ENCODE measurements at places on chromosomes 3 and 15.

- DNase-seq = no peak
These were observed 31.7 kb upstream of the RAB11A start for GRCh38 chr15:65837301-65838294.

DNA sequence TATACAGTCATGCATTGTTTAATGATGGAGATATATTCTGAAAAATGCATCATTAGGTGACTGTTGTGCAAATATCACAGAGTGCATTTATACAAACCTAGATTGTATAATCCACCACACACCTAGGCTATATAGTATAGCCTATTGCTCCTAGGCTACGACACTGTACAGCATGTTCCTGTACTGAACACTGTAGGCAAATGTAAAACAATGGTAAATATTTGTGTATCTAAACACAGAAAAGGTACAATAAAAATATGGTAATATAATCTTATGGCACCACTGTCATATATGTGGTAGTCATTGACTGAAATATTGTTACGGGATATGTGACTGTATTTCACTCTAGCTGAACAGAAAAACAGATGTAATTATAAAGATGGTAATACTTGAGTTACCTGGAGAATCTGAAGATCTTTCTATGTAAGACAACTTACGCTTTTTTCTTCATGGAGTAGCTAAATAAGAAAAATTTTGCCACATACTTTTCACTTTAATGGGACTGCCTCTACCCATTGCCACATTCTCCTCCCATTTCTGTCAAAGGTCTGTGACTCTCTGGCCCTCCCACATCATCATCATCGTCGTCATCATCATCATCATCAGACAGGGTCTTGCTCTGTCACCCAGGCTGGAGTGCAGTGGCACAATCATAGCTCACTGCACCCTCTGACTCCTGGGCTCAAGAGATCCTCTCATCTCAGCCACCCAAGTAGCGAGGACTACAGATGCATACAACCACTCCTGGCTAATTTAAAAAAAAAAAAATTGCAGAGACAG is 7.2 kb downstream of the PCOLCE2 start:
- DNase-seq = no peak

- DNase-seq = no peak
These were observed 10.8 kb downstream of the RASL12 start for GRCh38 chr15:65056868-65057548.

DNA sequence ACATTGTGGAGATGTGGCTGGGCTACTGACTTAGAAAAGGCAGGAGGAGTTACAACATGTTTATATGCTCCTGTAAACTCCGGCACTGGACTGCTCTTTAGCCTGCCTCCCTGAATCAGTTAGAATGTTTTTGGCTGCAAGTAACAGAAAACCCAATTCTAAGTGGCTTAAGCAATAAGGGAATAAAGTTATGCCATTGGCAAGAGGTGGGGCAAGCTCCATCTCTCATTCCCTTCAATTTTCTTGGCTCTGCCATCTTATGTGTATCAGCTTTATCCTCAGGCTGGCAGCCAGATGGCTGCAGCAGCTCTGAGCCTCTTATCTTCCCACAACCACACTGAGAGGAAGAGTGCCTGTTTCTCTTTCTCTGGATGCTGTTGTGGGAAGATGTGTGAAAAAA is 22.4 kb upstream of the MEIS2 start:
- no peak for DNase-seq

- DNase-seq = no peak
These were observed 30.7 kb downstream of the CHD2 start for GRCh38 chr15:92930776-92931175.

GRCh38 chr3:164539215-164539614 is 539.1 kb downstream of the SI start:
- DNase-seq = no peak

GRCh38 chr3:138396752-138397410 is 37.5 kb upstream of the ESYT3 start:
- no peak for DNase-seq

DNA sequence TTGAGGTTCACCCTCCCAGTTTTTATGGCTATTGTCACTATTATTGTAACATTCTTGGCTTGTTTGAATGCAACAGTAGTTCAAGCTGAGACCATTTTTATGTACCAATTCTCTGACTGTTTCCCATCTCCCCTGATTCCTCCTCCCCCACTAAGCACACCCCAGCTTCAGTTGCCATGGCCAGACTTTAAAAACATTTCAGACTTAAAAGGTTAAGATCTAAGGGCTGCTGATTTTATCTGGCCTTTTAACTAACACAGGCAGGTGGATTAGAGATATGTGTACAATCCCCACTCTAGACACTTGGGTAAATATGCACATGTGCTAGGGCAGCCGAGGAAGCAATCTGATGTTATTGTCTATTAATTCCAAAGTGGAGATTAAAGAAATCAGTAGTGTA is 386.3 kb upstream of the NR2F2 start:
- DNase-seq = no peak

DNA sequence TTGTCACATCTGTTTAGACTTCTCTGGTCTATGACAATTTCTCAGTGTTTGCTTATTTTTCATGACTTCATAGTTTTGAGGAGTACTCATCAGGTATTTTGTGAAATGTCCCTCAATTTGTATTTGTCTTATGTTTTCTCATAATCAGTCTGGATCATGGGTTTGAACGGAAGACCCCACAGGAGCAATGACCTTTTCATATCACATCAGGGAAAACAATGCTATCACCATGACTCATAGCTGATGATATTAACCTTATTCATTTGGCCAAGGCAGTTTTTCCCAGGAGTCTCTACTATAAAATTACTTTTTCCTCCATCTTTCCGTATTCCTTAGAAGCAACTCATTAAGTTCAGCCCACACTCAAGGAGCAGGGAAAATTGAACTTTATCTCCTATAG is 32.7 kb downstream of the AADACL2 start:
- no peak for DNase-seq

- DNase-seq = no peak
These were observed 1.6 kb upstream of the LRRC31 start for GRCh38 chr3:169871129-169871886.

DNA sequence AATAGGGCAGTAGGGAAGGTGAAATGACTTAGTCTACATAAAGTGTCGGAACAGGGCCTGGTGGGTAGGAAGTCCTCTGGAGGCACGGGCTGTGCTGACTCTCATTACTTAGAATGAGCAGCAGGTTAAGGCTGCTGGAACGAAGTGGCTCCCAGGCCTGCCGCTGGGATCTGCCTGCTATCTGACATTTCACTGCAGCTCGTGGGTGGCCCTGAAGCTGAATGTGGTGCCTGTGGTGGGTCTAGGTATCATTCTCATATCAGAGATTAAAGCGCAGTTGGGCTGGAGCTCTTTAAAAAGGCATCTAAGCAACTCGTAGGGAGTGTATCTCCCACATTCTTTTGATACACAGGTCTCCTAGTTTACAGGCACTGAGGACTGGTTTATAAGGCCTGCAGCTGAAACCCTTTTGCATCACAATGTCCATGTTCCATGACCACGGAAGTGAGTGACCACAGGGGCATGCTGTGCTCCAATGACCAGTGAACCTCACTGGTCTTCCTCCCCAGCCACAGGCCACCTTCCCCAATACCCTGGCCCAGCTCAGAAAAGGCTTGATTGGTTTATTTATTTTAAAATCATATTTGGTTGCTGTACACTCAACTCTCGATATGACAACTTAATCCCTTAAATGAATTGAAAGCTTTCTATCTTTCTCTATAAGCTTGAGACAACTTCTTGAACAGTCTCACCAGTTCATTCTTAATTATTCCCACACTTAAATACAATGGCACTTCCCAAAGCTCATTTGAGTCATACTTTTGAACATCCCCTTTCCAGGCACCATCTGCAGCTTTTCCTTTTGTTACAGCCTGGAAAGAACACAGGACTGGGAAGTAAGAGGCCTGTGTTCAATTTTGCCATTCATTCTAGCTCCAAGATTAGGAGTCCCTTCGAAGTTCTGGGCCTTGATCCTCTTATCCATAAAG is 19.0 kb downstream of the ADAMTS9 start:
- DNase-seq = no peak

DNA sequence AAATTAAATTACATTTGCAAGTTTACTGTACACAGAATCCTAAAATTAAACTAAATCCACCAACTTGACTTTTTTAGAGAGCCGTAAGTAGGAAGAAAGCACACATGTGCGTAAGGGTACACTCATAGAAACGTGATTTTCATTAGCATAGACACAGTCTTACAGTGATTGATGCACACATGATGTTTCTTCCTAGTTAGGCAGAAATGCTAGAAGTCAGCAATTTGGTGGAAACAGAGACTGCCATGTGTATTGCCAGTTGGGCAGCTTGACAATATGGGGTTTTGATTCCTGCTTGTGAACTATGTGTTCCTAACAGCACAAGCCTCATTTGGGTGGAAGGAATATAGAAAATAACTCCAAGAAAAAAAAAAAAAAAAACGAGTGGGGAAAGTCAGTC is 878.5 kb downstream of the ROBO1 start:
- no peak for DNase-seq

DNA sequence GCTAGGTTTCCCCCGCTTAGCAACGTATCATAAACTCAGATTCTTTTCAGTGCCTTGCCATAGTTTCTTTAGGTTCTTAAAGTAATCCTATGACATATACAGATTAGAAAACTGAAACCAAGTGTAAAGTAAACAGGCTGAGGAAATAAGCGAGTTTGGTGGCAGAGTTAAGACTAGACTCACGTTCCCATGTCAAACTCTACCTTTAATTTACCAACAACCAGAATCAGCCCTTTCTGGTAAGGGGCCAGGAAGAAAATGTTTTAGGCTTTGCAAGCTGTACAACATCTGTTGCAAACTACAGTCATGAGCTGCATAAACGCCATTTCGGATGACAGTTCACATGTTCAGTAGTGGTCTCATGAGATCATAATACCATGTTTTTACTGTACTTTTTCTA is 128.0 kb upstream of the PRICKLE2 start:
- no peak for DNase-seq

DNA sequence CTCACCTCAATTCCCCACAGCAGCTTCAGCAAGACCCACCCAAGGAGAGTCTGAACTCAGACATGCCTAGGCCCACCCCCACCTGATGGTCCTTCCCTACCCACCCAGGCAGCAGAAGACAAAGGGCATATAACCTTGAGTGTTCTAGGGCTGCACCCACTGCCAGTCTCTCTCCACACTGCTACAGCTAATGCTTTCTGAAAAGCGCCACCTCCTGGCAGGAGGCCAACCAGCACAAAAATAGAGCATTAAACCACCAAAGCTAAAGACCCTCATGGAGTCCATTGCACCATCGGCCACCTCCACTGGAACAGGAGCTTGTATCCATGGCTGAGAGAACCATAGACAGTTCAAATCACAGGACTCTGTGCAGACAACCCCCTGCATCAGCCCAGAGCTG is 11.3 kb upstream of the RPL39L start:
- peak; percentile 73 for DNase-seq

DNA sequence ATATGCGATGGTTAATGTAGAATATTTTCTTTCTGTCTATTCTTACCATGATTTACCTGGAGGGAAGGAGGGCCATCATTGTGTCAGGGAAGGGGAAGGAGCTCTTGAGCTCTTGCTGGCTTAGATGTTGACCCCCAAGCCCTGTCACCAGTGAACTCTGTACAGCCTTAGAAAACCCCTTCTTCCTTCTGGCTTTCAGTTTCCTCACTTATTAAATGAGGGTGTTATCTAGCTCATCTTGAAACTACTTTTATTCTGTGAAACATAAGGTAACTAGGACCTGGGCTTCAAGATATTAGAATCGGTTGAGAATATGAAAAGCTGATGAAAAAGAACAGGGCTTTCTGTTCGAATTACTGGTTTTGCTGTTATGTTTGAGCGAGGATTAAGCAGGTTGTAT is 25.1 kb upstream of the UTS2B start:
- no peak for DNase-seq

- DNase-seq = no peak
These were observed 259.6 kb upstream of the ZNF717 start for GRCh38 chr3:76044601-76045600.

GRCh38 chr3:70916375-70917055 is 604.1 kb upstream of the MDFIC2 start:
- DNase-seq = no peak

- no peak for DNase-seq
These were observed 54.3 kb downstream of the SLC9A9 start for GRCh38 chr3:143793971-143794370.

DNA sequence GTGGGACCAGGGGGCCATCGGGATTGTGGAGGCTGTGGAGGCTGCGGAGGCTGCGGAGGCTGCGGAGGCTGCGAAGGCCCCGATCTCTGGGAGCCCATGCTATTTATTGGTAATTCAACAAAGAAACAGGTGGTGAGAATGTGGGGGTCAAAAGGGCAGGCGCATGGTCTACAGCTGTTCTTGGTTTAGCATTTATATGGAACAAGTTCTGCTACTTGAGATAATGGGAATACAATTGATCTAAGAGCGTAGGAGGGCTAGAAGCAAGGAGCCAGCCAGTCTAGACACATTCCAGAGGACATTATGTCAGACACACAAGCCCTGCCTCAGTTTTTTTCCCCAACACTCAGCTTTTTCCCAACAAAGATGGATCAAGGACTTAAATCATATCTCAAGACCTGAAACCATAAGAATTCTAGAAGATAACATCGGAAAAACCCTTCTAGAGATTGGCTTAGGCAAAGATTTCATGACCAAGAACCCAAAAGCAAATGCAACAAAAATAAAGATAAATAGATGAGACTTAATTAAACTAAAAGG is 20.1 kb downstream of the C3orf80 start:
- DNase-seq = no peak

- peak; percentile 28 for DNase-seq
These were observed 4.8 kb downstream of the RARRES1 start for GRCh38 chr3:158727206-158728060.

DNA sequence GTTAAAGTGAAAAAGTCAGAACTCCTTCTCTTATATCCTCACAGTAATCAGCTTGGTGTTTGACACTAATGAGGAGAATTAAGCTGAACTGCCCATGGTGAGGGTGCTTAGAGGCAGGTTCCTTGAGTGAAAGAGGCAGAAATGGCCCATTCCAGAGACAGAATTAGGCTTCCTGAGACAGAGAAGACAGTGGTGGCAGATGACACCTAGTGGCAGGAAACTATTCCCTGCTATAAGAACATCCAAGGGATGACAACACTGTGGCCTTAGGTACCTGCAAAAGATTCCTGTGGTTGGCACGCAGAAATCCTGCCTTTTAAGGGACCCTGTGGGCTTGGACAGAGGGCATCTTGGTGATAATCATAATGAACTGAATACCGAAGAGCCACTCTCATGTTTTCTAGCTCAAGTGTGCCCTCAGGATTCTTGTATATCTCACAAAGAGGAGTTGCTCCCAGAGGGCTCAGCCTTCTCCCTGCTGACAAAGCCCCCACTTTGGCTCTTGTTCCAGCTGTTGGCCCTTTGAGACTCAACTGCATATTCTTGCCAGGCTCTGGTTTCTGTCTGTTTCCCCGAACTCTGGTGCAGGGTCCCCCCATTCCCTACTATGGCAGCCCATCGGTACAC is 56.0 kb downstream of the KBTBD12 start:
- no peak for DNase-seq

All from activated naive CD4-positive, alpha-beta T cell treated with Interleukin-2 at 50 U/mL for 16 hours (primary cell).